ENCODE measurements at places on chromosomes 5 and 9.

DNA sequence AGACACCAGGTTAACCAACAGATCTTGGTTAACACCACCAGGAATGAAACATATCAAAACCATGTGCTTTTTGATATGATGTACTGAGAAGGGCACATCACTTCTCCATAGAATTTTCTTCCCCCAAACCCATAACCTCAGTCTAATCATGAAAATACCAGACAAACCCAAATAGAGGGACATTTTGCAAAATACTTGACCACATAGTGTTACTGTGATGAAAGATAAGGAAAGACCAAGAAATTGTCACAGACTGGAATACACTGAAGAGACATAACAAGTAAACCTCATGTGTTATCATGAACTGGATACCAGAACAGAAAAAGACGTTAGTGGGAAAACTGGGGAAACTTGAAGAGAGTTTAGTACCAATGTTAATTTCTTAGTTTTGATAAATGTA is 74.9 kb upstream of the VCAN start:
- no peak for DNase-seq

DNA sequence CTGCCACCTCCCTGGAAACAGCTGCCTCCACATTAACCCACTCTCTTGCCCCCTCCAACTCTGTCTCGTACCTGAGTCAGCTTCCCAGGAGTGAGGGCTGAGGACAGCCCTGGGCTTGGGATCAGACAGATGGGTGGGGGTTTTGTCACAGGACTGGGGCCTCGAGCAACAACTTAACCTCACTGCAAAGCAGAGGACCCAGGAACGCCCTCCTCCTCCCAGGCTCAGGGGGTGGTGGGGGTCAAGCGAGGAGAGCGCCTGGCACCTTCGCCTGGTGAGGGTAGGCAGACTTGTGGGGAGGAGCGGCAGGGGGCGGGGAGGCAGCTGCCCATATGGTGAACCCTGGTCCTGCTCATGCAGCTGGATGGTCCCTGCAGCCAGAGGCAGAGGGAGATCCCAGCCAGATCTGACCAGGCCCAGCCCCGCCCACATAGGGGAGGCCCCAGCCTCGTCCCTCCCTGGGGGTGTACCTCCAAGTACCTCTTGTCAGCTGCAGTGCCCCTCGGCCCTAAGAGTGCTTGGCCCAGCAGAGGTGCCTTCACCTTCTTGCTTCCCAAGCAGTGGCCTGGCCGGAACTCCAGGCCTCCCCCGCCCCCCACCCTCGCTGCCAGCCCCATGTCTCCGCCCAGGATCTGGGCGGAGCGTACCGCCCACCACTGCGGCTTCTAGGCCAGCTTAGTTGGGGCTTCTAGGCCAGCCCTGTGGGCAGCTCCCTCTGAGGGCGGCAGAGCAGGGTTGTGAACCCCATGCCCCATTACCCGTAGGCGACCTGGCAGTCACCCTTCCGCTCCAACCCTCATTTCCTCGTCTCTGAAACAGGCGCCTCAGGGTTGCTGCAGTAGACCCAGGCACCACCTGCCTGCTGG is at the start of gene SARDH:
SARDH (minus strand) TSS at position 579 of the 866 bp plus-strand sequence. CDS start 4,179 bp downstream, outside the sequence.
- peak; percentile 59 for DNase-seq

- DNase-seq, result no peak
These were observed 1.8 kb downstream of the UBAP2 start for GRCh38 chr9:34046784-34047379.

DNA sequence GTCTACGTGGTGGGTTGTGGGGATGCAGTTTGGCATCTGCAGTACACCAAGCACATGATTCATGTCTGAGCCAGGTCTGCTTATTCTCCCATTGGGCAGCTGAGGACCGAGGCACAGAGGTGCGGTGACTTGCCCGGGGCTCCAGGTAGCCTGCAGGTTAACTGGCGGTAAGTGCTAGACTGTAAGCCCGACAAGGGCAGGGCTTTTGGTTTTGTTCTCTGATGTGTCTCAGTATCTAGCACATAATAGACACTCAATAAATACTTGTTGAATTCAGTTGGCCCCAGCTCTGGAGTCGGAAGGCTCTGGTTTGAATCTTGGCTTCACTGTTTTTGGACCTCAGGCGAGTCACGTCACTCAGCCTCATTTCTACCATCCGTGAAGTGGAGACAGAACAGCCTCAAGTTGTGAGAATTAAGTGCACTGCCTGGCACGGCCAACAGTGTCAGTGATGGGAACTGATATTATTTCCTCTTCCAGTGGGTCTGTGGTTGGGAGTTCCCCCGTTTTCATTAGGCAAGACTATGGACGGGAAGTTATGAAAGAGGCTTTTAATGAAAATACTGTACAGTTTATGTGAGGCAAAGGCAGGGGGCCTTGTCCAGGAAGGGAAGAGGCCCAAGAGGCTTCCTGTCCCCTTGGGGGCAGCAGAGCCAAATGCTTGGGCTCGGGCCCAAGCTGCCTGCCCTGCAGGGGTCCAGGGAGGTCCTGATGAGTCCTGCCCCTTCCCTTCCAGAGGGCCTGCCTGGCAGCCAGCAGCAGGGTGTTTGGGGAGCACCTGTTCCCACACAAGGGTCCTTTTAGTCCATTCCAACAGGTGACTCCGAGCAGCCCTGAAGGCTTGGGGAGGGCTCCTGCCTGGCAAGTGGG is 3.3 kb downstream of the PRELID1 start:
- no peak for DNase-seq

DNA sequence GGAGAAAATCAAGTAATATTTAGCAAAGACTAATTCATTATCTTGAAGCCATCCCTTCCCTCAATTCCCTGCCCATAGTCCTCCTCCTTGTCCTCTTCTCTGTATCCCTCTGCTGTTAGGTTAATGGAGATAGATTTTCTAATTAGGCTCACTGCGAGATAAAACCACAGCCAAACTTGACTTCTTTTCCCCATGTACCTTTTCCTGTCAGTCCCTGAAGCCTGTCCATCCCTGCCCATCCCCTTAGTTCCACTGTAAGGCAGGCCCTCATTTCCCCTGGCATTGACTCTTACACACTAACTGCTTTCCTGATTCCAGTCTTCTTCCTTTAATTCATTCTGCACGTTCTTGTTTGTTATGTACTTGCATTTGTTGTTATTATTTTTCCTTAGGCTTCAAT is 1.2 kb downstream of the TLR4 start:
- no peak for DNase-seq

DNA sequence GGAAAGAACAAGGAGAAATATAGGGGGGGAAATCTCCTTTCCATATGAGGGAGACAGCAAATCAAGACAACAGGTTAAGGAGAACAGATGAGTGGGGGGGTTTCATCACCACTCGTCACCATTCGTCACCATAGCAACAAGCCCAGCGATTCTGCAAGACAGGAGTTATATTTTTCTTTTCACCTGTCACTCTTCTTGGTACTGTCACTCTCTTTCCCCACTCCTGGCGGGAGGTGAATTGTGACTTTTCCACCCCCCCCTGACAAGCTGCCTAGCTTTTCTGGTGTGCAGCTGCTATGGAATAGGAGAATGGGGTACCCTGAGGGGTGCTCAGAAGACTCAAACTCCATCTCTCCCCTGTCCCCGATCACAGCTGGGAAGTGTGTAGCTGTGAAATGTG is 239.9 kb downstream of the FAM114A2 start:
- DNase-seq, result no peak

DNA sequence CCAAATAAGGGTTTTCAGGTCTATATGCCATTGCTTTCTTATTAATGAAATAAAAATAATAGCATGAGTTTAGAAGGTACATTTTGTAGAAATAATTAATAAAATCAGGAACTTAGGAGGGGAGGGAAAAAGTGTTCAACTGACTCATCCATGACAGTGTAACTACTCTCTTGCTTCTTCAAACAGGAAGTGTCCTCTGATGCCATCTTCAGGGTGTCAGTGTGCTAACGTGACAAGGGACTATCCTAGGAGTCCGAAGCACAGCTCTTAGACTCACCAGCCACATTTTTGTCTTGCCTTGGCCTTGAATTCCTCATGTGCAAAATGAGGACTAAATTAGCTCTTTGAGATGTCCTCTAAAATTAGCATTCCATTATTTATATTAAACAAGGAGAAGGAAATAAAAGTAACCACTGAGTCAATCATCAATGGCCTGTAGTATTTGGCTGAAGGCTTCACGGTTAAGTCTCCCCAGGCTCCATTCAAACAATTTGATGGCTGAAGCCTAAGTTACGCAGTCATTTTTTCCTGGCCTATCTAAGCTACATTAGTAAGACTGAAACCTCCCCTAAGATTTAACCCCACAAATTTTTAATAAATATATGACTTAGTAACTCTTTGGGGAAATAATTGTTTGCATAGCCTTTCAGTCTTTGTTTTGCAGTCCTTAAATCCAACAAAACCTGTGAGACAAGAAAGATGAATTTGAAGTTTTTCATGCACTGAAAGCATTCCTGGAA is 151.1 kb downstream of the ARL15 start:
- no peak for DNase-seq

GRCh38 chr5:9046756-9047481 is 499.0 kb downstream of the SEMA5A start:
- no peak for DNase-seq

DNA sequence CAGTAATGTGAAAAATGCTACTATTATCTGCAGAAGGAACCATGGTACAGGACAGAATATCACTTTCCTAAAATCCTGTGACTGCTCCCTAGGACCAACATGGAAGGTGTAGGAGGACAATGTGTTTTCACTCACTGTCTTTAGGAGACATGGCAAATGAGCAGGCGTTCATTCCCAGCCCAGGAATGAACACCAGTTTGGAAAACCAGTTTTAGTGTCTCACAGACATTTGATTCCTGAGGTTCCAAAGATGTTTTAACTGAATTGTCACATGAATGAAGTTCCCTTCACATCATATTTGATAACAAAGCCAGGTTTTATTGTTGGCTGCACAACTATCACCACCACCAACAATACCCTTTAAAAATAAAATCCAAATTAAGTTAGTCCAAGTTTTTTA is 178.2 kb downstream of the ENC1 start:
- DNase-seq, result no peak

GRCh38 chr5:132007399-132008162 is 3.9 kb downstream of the ACSL6 start:
- peak; percentile 70 for DNase-seq

DNA sequence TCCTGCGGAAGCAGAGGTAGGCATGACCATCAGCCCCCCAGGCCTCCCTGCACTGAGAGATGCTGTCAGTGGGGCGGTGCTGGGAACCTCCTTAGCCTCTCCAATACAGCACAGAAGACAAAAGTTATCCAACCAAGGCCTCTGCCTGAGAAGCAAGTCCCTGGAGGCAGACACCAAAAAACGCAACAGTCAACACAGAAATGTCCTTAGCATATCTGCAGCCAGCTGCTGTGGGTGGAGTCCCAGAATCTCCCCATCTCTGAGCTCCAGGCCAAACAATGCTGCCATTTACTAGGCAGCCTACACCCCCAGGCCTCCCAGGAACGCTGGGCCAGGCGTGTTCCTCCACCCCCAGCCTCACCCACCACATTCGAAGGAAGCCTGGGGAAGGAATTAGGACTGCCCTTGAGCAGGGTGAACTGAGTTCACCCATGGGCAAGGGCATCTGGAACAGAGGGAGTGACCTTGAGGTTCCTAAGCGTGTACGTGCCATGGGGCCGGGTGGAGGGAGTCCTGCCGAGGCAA is 43.7 kb downstream of the STK10 start:
- DNase-seq, result no peak

GRCh38 chr5:170049713-170050112 is 56.0 kb upstream of the FOXI1 start:
- no peak for DNase-seq

GRCh38 chr5:140041492-140042392 is 1.4 kb downstream of the NRG2 start:
- no peak for DNase-seq

DNA sequence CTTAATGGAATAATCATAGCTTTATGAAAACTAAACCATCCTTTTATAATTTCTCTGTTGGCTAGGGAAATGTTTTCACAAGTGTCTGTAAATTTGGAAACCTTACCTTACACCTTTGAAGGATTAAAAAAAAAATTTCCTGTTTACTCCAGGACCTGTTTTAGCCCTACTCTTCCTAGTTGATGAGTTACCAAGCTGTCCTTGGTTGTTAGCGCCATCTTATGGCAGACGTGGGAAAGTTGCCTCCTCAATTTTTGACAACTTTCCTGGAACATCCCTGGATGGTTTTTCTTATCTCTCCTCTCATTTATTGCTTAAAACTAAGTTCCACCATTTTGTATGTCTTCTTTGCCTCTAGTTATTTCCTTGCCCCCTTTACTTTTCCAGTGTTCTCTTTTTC is 25.7 kb downstream of the ZSWIM6 start:
- no peak for DNase-seq

DNA sequence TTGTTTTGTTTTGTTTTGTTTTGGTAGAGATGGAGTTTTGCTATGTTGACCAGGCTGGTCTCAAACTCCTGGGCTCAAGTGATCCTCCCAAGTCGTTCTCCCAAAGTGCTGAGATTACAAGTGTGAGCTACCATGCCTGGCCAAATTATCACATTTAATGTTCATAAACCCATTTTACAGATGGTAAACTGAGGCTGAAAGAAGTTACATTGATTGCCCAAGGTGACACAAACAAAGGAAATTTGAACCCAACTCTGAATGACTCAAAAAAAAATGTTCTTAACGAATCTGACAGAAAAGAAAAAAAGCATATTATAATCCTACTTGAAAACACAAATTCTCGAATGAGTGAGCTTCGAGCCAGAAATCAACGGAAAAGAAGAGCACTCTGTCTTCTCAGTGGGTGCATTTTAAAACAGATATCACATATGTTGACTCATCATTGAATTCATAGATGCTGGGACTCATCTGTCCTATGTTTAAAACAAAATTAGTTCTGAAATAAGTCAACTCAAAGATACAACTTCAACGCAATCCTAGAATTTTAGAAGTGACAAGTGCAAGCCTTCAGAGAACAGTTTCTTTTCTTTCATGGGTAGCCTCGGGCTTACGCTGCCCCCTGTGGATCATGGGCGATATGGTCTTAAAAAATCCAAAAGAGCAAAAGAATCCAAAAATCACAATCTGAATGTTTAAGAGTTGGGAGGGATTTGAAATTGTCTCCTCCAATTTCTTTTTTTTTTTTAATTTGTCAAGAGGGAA is 28.4 kb downstream of the TIMD4 start:
- no peak for DNase-seq

DNA sequence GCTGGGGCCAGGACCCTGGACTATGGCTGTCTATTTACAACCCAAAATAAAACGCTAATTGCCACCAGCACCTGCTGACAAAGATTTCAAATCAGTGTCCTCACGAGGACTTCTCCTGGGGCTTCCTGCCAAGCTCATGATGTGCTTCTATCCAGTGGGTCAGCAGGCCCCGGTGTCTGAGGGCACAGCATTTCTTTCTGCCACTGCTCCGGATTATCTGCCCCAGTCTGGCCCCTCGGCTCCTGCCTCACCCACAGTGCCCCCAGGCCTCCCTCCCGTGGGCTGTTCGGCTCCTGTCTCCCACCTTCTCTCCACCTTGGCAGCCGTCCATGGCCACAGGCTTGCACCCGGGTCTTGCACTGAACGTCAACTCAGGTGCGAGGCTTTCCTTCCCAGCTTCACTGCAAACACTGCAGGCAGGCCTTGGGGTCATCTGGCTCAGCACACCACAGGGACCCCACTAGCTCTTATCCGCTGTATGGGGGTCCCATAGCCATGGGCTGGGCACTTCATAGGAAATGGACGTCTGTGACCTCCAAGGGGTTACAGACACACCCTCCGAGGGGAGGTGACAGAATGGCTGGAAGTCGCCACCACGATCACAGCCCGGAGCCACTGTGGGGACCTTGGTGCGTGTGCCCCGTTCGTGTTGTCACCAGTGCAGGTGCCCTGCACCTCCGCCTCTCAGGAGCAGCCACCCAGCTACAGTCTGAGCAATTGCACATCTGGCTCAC is 43.8 kb upstream of the FCN1 start:
- no peak for DNase-seq

GRCh38 chr5:170821257-170821800 is 37.8 kb downstream of the GABRP start:
- no peak for DNase-seq

All from neuronal stem cell (in vitro differentiated cells).